NCI-H187 treated with DMSO at 0.1 percent for 48 hours (cell line): ENCODE measurements at places on chromosomes 11 and 22.

GRCh38 chr11:5240056-5240455, 5.8 kb upstream of the HBD start:
- DNase-seq = no peak

DNA sequence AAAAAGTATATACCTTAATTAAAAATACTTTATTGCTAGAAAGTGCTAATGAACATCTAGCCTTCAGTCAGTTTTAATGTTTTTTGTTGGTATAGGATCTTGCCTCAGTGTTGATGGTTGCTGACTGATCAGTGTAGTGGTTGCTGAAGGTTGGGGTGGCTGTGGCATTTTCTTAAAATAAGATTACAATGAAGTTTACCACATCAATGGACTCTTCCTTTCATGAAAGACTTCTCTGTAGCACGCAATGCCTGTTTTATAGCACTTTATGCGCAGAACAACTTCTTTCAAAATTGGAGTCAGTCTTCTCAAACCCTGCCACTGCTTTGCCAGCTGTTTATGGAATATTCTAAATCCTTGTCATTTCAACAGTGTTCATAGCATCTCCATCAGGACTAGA, 50.6 kb downstream of the LDLRAD3 start:
- DNase-seq = no peak

DNA sequence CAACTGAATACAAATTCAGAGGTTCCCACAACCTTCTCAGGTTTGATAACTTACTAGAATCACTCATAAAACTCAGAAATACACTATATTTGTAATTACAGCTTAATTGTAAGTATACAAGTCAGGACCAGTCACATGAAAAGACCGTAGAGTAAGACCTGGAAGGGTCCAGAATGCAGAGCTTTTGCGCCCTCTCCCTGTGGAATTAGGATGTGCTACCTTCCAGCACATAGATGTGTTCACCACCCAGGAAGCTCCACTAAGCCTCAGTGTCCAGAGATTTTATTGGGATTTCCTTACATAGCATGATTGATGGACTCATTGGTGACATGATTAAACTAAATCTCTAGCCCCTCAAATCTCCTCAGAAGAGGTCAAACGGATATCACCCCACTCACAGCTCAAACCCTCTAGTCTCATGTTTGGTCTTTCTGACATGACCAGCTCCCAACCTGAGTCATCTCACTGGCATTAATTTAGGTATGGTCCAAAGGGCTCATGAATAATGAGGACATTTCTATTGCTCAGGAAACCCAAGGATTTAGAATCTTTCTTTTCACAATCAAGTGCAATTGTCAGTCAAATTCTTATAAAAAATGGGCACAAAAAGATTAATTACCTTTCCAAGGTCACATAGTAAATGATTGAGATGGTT, 77.2 kb upstream of the UBASH3B start:
- no peak for DNase-seq

- no peak for DNase-seq
Measured at GRCh38 chr11:96278039-96278897, 64.7 kb downstream of the MAML2 start.

GRCh38 chr22:30302810-30303138, 13.5 kb upstream of the CASTOR1 start:
- no peak for DNase-seq

GRCh38 chr11:77127235-77127911, 673 bp upstream of the MYO7A start:
- DNase-seq = no peak

DNA sequence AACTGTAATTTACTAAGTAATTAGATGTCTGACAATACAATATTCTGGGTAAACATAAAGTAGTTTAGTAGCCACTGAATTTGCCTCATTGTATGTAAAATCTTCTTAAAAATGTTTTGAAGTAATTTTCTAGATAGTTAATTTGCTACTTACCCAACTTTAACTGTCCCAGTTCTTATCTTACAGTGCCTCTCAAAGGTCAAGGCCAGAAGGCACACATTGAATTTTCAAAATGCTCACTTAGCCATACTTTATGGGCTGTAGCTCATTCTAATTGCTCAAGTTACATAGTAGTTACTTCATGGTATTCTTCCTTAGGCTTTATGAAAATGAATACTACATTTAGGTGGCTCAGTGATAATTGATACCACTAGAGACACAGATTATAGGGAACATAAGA, 666.6 kb downstream of the CNTN5 start:
- no peak for DNase-seq

DNA sequence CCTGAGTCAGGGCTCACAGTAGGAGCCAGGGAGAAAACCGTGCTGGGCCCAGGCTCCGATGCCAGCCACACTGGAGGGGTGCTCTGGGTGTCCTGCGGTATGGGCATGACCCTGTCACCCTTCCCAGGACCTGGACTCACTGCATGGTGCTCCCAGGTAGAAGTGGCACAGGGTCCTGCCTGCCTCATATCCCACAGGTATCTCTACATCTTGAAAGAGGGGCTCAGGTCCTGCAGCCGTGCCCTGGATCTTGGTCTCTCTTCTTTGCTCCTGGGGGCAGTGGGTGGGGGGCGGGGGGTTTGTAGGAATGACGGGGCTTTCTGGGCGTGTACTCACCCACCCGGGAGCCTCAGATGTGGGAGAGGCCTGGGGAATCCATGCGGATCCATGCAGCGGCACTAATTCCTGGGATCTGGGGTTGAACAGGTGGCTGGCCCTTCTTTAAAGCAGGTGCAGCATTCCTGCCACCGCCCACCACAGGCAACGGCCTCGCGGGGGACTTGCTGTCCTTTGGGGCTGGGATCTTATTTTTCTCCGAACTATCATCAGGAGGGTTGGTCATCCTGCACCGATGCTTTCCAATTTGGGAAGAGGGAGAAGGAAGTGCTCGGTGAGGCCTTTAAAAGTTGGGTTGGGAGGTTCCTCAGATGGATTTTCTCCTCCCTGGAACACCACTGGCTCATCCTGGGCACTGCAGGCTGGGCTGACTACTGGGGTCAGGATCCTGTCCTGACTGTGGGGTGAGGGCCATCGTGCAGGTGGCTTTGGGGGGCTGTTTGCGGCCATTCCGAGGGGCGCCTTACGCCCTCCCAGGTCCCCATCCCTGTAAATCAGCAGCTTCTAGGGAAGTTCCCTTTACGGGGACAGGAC, 886.4 kb downstream of the BRD1 start:
- no peak for DNase-seq

GRCh38 chr11:19953909-19954308, 206.4 kb downstream of the DBX1 start:
- no peak for DNase-seq

DNA sequence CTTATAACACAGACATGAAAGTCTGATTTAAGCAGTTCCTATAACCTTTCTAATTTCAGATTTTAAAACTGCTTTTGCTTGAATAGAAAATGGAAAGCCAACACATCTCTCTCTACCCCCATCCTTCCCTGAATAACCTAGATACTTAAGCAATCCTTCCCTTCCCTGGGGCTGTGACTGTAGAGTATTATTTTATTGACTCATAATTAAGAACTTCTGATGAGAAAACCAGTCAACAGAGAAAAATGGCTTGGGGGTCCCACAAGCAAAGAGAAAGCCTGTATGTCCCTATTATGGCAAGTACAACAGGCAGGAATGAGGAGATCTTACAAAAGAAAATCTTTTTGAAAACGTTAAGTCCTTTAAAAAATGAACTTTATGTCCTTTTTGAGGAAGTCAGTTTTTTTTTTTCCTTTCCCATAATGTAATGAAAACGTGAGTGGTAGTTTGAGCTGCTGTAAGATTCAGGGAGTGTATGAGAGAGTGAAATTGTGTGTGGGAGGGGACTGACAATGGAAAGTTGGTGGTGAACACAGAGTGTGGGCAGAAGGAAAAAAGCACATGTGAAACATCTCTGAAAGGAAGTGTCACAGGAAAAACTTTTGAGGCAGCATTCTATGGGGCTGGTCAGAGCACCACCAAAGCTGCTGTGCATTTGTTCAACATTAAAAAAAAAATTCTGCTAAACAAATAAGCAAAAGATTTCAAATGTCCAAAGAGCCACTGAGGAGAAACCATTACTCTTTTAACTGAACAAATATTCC, 154.6 kb downstream of the MAML2 start:
- no peak for DNase-seq

DNA sequence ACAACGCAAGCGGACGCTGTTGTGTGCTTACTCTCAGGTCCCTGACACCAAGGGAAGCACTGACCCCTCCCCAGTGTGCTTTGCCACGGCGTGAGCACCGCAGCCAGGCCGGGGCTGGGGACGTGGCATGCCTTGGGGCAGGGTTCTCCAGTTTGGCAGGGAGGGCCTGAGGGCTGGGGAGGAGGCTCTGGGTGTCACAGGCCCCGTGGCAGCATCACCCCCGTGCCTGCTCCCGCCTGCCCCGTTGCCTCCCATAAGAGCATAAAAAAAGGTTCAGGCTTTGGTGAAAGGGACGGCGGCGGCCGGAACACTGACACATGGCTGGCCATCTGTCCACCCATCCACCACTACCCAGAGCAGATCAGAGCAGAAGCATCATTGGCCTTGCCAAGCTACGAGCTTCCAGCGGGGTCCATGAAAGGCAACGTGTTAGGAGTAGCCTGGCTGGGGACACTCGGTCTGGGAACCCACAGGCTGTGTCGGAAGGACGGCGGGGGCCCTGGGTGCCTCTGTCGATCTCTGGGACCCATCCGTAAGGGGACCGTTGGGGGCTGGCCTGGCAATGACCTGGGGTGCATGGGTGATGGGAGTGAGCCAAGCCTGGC, 183.0 kb downstream of the IGLL1 start:
- no peak for DNase-seq

- DNase-seq = no peak
Measured at GRCh38 chr11:78972590-78972989, 397.9 kb upstream of the NARS2 start.

DNA sequence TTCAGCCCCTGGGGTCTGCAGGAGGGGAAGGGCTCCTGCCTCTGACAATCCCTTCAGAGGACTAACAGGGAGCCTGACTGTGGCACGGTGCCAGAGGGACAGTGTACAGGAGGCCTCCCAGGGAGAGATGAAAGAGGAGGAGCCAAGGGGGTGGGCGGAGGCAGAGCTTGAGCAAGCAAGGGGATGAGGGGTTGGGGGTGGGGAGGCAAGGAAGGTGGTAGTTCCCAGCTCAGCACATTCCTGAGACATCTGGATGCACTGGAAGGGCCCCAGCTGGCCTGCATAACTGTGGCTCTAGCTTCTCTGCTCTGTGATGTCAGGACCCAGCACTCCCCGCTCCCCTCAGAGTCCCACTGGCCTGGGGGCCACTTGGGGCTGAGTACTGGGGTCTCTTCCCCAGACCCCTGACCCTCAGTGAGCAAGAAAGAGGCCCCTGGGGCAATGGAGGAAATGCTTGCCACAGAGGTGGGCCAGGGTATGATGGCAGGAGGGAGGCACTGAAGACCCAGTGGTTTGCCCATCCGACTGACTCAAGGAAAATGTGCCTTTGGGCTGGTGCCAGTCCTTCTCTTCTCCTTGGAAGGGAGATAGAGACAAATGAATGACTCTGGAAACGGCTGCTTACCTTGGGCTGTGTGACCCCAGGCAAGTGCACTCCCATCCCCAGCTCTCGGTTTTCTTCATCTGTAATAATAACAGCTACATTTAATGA, 13.3 kb downstream of the CREB3L1 start:
- DNase-seq = no peak

- DNase-seq = no peak
Measured at GRCh38 chr11:59770319-59770718, 15.1 kb downstream of the STX3 start.

- DNase-seq = no peak
Measured at GRCh38 chr11:60428517-60428916, 855 bp upstream of the MS4A5 start.

- DNase-seq = no peak
Measured at GRCh38 chr22:24146194-24146616, 35.1 kb upstream of the SUSD2 start.

GRCh38 chr11:37948258-37948657, 1350.2 kb upstream of the RAG2 start:
- no peak for DNase-seq

DNA sequence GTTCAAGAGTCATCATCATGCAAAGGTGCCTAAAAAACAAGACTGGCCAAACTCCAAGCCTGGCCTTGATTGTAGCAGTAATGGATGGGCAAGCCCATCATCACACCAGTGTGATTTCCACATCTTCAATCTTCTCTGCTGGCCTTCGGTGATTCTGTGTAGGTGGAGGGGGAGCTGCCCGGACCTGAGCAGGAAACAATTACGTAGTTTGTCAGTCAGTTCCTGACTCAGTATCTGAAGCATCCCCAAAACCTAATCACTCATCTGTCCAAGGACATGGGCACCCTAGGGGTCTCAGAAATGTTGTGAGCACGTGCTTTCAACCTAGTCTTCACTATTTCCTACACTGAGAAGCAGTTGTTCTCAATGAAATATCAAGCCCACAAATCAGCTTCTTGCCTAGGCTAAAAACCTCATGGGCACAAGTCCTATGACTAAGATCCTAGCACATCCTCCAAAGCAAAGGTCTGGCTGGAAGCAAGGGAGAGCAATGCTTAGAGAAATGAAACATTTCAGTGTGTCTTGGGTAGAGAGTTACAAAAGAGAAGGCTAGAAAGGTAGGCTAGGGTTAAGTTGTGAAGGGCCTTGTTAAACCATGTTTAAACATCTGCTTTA, 24.6 kb downstream of the ATG16L2 start:
- DNase-seq = no peak

DNA sequence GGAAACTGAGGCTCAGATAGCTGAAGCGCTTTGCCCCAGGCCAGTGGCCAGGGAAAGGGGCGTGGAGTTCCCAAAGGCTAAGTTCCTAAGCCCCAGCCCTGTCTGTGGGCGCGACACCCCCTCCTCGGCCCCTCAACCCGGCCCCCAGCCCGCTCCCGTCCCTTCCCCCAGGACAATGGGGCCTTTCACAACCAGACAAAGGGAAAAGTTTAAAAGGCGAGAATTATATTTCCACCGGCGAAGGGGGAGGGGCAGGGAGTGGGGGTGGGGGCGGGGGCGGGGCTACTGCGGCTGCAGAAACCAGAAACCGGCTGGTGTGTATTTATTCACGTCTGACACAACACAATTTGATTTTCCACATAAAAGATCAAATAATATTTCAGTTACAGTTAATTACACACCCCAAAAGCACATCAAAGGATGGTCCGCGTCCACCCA, 192.1 kb downstream of the MN1 start:
- DNase-seq = no peak

- no peak for DNase-seq
Measured at GRCh38 chr22:50119768-50120251, 30.0 kb downstream of the MOV10L1 start.

DNA sequence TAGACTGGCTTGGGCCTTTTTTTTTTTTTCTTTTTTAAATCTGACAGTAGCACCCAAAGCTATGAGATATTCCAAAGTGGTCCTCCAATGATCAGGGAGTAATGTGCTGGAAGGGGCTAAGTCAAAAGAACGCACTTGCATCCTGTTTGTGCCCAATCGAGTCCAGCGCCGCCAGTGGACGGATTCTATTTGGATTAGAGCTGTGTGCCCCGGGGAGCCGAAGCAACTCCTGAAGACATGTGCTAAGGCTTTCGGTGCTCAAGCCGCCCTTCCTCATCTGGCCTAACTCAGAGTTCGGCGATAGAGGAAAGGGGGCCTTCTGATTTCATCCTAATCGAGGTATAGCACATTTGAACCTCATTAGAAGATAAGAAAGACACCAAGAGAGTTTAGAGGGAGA, 147.8 kb upstream of the NECTIN1 start:
- no peak for DNase-seq
